H54 (cell line): ENCODE measurements at places on chromosomes 5 and 9.

GRCh38 chr5:157143127-157143971 lies 684 bp upstream of the MED7 start:
- DNase-seq, result peak; percentile 22

- DNase-seq, result no peak
Measured at GRCh38 chr5:72673623-72674022, 142.8 kb upstream of the TNPO1 start.

DNA sequence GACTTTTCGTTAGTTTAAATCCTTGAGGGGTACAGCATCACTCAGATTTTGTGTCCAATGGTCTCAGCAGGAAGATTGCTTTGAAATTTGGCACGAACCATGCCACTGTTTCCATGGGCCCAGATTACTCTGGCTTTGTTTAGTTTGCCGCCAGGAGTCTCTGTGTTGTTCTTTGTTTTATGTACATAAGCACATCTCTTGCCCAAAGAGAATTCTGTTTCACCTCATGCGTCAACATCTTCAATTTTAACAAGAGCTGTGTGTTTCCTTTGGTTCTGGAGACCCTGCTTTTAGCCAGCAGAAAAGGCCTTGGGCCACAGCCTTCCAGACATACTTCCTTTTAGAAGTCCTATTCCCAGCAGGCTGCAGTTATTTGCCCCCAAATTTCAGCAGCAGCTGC lies 62.4 kb downstream of the TNPO1 start:
- DNase-seq, result no peak

- DNase-seq, result no peak
Measured at GRCh38 chr5:151005950-151006576, 14.3 kb upstream of the GPX3 start.

- DNase-seq, result no peak
Measured at GRCh38 chr9:127505396-127506116, 54.2 kb downstream of the LRSAM1 start.

GRCh38 chr5:175822225-175822624 lies 49.2 kb upstream of the CPLX2 start:
- peak; percentile 44 for DNase-seq

DNA sequence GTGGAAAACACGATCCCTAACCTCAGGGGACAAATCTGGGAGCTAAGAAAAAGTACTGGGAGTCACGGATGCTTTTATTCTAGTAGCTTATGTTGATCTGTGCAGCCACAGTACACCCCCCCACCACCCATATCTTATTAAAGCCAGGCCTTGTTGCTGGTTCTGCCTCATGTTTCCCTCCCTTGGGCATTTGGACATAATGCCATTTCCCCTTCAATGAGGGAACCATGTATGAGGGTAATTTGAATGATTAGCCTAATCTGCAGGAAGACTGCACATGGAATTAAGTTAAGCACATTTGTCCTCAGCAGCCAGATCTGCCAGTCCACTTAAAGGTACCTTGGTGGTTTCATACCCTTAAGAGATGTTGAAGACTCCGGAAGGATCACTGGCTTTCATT lies 102.0 kb downstream of the ARHGAP26 start:
- no peak for DNase-seq

- DNase-seq, result no peak
Measured at GRCh38 chr9:27339661-27340284, 42.8 kb upstream of the EQTN start.

DNA sequence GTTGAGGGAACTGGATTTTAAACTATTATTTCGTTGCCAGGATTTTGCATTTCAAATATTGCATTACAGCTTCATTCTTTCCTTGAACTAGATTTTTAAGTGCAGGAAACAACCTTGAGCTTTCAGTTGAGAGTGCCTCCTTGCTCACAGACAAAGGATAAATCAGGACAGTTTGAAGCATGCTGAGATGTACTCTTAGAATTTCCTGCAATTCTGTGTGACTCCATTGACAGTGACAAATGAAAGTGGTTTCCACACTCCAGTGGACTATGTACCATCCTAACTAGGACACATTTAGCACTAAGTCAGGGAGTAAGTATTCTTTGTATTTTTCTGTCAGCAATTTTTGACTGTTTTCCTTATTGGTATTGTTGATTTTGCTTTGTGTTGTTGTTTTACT lies 100.0 kb upstream of the PLCXD3 start:
- no peak for DNase-seq

- no peak for DNase-seq
Measured at GRCh38 chr9:123329329-123329955, 26.6 kb upstream of the CRB2 start.

GRCh38 chr5:156693113-156693512 lies 157.0 kb upstream of the PPP1R2B start:
- no peak for DNase-seq

DNA sequence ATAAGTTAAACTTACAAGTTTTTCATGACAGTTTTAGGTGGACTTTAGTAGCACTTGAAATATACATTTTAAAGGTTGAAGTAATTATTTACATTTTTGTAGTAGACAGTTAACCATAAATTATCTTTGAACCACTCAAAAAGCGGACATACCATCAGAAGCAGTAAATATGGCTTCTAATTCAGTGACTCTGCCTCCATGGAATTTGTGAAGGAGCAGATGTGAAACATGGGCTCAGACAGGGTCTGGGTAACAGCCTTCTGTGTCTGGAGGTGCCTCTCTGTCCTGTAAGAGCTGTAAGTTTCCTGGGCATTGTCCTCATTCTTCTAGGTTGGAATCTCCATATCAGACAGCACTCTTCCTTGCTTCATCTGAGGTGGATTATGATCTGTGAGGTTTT lies 12.4 kb downstream of the RLN2 start:
- no peak for DNase-seq

DNA sequence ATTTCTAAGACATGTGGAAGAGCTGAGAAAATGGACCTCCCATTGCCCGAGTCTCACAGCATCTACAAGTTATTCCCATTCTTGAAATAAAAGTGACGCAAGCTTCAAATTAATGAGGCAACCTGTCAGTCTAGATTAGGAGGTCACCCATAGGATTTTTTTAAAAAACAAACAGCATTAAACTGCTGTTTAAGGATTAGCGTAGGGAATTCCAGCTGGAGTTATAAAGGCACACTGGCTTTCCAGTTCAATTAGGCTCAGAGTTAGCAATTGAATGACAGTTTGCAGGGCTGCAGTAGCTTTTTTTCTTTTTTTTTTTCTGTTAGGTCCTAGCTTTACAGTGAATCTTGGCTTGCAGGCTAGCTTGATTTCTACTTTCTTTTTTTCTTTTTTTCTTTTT lies 16.2 kb downstream of the PRKACG start:
- DNase-seq, result no peak

DNA sequence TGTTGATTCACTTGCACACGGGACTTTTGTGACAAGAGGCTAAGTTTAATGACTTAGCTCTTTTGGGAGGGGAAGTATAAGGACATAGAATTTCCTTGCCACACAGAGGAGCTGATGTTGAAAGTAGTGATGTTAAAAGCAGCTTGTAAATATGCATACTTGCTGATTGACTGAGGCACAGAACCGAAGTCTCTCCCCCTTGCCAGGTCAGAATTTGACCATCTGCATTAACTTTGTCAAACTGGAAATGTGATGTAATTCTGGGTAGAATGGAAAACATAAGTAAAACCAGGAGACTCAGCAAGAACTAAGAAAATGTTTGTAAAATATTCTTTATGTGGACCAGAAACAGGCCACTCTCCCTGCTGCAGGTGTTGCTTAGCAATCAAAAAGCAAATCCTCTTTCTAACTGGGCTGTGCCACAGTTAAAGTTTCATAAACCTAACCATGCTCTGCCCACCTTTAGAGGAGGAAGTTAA lies 284.2 kb downstream of the NR3C1 start:
- DNase-seq, result no peak

GRCh38 chr9:26870292-26870691 lies 22.3 kb downstream of the CAAP1 start:
- no peak for DNase-seq

GRCh38 chr5:52898961-52899680 lies 90.0 kb upstream of the ITGA2 start:
- DNase-seq, result no peak

GRCh38 chr5:178368274-178368673 lies 135.7 kb upstream of the PHYKPL start:
- DNase-seq, result no peak

GRCh38 chr5:75405296-75405695 lies 68.3 kb downstream of the HMGCR start:
- no peak for DNase-seq

DNA sequence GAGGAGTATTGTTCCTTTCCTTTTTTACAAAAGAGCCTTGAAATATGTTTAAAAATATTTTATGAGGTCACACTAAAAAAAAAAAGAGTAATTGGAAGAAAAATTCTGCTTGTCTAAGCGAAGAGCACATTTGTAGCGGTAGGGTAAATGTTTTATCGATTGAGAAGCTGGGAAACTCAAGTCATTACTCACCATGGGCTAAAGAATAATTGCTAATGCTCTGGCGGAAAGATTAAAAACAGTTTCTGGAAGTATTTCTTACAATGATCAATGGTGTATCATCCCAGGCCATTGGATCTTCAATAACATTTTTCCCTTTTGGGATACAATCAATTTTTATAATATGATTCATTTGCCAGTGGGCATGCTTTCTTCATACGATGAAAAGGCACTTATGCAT lies 450.0 kb downstream of the RASEF start:
- no peak for DNase-seq

GRCh38 chr5:81006231-81006630 lies 46.1 kb downstream of the RASGRF2 start:
- no peak for DNase-seq

GRCh38 chr5:174607916-174608315 lies 116.5 kb upstream of the MSX2 start:
- no peak for DNase-seq

- DNase-seq, result no peak
Measured at GRCh38 chr9:127058011-127058644, 64.3 kb downstream of the ANGPTL2 start.

DNA sequence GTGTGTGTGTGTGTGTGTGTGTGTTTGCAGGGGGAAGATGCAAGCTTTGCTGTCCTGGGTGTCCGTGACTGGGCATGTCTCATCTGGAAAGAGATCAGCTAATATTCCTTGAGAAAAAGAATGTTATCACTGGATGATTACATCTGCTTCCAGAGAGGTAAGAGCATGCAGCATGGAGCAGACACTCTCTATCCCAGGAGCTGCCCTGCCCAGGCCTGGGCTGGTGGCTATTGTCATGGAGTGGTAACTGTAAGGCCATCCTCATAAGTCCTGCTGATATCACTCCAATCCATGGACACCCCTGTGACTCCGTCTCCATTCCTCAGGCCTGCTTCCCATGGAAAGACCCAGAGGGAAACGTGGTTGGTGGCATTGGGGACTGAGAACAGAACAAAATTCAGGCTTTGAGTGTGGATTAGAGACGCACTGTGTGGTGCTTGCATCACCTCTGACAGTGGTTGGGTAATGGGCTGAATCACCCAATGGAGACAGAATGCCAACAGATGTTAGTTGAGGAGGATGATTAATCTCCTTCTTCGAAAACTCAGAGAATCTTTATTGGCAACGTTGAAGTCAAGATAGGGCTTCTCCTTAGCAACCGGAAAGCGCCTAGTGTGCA lies 52.0 kb upstream of the KCNIP1 start:
- peak; percentile 38 for DNase-seq

- no peak for DNase-seq
Measured at GRCh38 chr5:100546001-100546400, 10.8 kb downstream of the FAM174A start.

DNA sequence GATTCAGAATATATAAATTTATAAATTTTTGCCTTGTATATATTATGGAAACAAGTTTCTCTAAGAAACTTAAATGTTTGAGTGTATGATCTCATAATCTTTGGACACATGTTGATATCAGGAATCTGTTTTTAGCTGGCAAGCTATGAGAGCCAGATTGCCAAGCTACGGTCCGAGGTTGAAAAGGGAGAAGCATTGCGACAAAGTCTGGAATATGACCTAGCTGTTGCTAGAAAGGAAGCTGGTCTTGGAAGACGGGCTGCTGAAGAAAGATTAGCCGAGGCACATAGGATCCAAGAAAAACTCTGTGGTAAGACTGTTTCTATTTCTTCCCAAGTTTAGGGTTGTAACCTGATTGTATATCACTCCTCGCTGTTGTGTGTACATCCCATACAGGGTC lies 25.9 kb downstream of the CCDC171 start:
- DNase-seq, result no peak

GRCh38 chr9:101527066-101527465 lies 6.6 kb upstream of the RNF20 start:
- DNase-seq, result peak; percentile 21

DNA sequence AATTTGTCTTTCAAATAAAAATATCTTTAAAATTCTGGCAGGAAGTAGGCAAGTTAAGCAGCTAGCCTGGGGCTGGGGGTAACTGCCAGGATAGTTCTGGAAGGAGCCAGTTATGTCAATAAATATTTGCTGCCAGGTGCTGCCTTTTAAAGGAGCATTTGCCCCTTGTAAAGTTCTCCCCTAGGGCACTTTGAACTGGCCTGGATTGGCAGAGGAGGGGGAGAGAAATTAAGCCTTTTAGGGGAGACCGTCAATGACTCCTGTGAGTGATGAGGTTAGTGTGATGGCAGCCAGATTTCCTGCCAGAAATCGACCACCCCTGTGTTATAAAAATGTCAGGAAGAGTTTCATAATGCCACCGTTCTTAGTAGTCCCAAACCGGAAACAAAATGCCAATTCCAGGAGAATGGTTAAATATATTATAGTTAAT lies 89.8 kb upstream of the ELL2 start:
- no peak for DNase-seq

DNA sequence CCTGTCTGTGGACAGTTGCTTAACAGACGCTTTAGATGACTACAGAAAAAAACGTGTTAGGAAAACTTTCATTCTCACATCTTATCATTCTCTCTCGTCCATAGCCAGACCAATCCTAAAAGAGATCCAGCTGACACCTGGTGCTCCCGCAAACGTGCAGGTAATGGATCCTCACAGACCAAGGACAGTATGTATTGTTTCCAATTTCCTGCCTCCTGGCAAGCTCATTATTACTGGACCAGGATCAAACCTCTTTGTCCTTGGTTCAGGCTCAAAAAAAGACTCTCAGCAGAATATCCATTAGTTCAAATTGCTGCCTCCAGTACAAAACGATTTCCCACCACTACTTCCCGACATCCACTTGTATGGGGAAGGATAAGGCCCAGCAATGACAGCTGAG lies 62.4 kb downstream of the SERINC5 start:
- no peak for DNase-seq

GRCh38 chr5:34550247-34550646 lies 105.9 kb upstream of the RAI14 start:
- DNase-seq, result no peak

DNA sequence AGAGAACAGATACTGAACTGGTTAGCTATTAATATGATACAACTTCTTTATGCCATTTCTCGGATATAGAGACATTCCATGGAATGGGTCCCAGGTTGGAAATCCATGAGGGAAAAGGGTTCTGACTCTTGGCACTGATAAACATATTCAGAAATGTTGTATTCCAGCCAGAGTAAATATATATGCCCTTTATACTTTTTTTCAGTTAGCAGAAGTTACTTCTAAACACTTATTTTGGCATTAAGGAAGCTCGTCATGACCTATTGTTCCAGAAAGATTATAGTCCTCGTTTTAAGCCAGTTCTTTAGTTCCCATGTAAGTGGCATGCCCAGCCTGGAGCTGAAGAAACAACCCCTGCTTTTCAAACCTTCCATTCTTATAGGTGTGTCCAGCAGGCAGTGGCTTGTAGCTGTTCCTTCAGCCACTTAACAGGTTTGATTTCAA lies 181.6 kb downstream of the CD180 start:
- no peak for DNase-seq

GRCh38 chr9:128505414-128505765 lies 871 bp downstream of the GLE1 start:
- no peak for DNase-seq
